ENCODE measurements at places on chromosomes 2 and 18.

DNA sequence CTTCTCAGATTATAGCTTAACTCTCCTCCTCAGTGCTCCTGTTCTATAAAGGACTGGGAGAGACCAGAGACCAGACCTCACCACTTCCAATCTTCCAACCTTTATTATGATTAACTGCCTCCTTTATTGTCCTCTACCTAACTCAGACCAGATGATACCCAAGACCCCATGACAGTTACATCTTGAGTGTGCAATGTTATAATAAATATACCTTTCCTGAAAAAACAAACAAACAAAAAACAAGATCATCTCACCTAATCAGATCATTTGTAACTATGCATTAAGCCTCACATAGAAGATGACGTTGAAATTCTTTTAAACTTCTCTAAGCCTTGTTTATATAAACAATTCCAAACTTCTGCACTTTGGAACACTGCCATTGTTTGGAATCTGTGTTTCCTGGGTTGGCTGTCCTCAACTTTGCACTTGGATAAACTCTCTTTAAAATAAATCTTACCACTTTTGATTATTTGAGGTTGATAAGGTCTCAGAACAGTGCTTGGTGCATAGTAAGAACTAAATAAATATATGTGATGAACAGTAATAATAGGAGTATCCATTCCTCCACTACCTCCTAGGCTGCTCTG, 342.7 kb downstream of the TDRD15 start:
- DNase-seq: no peak

- no peak for DNase-seq
Observed at GRCh38 chr2:6924924-6925409, 7.8 kb downstream of the RNF144A start.

- DNase-seq: no peak
Observed at GRCh38 chr2:203987959-203988358, 51.4 kb downstream of the ICOS start.

- DNase-seq: peak; percentile 14
Observed at GRCh38 chr2:208674919-208675318, 268.3 kb downstream of the PTH2R start.

DNA sequence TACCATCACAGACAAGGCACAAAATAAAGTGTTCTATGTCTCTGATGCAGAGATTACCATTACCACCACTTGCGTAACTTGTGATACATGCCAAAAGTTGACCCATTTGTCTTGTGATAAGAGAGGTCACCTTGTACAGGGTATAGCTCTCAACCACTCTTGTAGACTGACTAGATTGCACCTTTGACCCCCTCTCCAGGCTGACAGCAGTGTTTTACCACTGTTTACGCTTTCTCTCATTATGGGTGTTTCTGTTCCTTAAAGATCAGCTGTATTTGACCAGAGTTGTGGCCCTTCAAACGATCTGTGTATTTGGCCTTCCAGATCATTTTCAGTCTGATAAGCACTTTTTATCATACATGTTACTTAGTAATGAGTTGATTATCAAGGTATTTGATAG, 215.7 kb upstream of the HNMT start:
- no peak for DNase-seq

GRCh38 chr2:209351636-209352035, 72.2 kb upstream of the MAP2 start:
- DNase-seq: no peak

DNA sequence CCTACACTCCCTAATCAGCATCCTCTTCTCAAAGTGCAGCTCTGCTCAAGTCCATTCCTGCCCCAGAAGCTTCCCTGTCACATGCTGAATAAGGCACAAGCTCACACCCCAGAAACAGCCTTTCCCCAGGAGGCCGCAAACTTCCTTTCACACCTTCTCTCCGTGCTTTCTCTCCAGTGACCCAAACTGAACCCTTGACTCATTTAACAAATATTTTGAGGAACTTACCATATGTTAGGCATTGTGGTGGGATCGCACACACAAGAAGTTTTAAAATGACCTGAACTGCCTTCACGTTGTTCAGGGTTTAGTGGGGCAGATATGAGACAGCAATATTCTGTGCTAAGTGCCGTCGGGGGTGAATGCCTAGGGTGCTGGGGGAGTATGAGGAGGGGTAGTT, 161.3 kb downstream of the INSIG2 start:
- no peak for DNase-seq

GRCh38 chr18:71471963-71472725, 1072.0 kb downstream of the CBLN2 start:
- DNase-seq: no peak

- no peak for DNase-seq
Observed at GRCh38 chr2:8258406-8258805, 423.4 kb upstream of the ID2 start.

DNA sequence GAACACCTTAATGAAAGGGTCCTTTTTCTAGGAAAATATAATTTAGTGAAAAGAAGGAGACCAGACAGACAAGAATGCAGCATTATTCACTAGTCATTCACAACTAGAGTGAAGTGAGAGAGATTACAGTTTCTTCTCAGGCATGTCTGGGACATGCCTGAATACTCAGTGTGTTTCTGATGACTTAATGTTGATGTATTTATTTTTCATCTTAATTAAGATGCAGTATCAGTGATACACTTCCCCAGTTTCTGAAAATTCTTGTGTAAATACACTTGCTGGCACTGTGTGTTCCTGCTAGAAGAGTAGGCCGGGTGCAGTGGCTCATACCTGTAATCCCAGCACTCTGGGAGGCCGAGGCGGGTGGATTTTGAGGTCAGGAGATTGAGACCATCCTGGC, 143.6 kb downstream of the MYO3B start:
- no peak for DNase-seq
